ENCODE measurements at places on chromosomes 6 and 20.

DNA sequence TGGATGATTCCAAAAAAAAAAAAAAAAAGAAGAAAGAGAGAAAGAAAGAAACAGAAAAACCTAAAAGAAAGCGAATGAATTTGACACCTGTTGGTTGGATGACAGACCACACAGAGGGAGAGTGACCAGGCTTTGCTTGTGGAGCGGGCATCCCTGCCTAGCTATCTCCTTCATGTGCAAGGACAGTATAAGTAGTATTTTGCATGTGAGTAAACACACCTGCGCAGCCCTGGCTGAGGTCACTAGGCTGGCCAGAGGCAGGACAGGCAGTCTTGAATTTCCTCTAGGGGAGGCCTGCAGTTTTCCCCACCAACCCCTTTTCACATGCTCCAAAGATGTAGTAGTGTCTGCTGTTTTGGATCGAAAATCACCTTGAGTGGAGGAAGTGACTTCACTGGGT lies 126.4 kb downstream of the CCDC170 start:
- no peak for DNase-seq

DNA sequence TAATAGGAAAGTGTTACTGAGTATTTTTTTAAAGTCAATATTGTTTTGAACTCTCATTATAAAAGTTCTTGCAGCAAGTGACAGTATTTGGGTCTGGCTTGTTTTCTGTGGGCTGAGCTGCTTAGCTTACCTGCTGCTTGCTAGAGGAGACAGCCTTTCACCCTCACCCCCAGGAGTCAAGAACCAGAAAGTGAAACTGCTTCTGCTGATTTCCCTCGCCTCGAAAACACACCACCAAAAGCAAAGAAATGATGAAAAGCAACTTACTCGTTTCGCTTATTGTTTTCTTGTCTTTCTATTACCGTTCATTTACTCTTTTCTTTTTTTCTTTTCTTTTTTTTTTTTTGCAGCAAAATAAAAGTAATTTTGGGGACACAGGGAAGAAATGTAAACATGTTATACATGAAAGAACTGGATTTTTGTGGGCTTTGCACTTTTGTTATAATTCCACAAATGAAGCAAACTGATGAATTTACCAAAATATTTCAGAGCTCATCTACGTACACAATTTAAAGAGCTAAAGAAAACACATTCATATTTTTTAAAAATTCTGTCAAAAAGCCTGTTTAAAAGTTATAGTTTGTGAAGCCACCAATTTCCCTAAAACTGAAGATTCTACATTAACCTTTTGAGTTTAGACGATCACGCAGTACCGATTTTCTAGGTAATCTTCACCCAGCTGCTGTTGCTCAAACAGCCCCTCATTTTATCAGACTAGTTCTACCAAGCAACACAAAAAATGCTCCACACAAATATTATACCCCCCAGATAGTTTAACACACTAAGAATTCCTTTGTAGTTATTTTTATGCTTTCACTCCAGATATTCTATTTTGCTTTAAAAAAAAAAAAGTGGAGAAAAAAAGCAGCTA lies 1.7 kb downstream of the SCML4 start:
- no peak for DNase-seq

DNA sequence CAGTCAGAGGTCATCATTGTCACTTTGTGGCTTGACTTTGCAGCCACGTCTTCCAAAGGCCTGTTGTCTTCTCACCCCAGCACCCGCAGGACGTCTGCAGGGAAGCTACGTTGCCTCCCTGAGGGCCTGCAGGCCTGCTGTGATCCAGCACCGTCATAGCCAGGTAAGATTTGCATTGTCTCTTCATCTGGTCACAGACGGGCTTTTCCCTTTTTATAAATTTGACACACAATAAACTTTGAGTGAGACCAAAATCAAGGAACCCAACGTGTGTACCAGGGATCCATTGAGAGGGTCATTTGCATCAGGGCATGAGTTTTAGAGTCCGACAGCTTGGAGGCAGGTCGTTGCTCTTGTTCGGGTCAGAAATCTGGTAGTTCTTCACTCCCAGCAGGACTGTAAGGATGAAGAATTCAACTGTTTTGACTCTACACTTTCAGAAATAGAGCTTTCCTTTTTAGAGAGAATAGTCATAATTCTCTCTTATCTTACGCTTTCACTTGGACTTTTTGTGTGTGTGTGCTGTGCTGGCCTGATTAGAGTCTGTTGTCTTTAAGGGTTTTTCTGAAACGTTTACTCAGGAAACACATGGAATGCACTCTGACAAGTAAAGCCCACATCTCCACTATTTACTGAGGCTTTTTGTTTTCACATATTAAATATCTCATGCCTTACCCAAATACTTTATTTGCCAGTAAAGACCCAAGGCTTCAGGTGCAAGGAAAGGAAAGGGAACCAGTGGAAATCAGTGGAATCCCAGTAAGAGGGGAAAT lies 177.2 kb upstream of the TAB2 start:
- DNase-seq, result no peak

GRCh38 chr6:111739257-111739696 lies 133.6 kb upstream of the TRAF3IP2 start:
- no peak for DNase-seq

DNA sequence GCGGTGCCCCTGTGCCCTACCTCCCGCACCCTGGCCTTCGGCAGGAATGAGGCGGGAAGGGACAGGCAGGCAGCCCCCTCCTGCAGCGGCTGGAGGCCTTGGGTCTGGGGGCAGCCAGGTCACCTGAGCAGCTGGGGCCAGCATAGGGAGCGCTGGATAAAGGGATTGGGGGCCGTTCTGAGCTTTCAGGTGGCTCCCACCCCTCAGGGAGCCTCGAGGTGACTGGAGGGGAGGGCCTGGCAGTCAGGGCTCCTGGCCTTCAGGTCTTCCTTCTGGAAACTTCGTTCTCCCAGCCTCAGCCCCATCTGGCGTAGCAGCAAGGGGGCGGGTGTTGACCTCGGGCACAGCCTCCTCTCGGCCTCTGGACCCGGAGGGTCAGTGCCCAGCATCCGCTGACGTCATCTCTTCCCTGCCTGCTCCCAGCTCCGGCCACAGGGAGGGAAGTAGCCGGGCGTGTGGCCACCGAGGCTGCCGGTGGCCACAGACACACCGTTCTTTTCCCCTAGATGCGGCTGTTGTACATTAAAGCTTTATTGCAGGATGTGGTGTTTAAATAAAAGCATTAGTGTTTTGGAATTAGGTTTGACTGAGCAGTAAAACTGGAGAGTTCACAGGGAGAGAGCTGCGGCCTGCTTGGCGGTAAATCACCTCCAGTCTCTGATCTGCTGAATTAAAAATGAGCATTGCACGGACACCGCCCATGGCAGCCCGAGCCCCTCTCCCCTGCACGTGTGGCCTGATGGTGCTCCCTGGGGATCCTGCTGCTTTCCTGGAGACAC lies 80.0 kb upstream of the GATA5 start:
- no peak for DNase-seq

- DNase-seq, result no peak
Observed at GRCh38 chr6:53441035-53441493, 92.3 kb upstream of the ELOVL5 start.

DNA sequence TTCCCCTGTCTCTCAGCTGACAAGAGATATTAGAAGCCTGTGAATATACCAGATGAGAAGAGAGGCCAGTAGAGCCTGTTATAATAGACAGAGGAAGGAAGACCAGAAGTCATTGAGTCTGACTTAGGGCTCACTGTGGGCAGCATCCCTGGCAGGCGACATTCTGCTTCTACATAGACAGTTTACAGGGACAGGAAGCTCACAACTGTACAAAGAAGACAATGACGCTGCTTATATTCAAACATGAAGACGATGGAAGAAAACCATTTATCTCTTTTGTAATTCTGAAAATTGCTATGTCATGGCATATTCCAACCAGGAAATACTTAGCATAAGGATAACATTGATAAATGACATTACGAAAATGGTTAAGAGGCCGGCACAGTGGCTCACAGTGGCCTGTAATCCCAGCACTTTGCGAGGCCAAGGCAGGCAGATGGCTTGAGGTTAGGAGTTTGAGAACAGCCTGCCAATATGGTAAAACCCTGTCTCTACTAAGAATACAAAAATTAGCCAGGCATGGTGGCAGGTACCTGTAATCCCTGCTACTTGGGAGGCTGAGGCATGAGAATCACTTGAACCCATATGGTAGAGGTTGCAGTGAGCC lies 170.9 kb downstream of the UBE3D start:
- no peak for DNase-seq

- DNase-seq, result no peak
Observed at GRCh38 chr20:63274381-63275228, 2.0 kb downstream of the ARFGAP1 start.

DNA sequence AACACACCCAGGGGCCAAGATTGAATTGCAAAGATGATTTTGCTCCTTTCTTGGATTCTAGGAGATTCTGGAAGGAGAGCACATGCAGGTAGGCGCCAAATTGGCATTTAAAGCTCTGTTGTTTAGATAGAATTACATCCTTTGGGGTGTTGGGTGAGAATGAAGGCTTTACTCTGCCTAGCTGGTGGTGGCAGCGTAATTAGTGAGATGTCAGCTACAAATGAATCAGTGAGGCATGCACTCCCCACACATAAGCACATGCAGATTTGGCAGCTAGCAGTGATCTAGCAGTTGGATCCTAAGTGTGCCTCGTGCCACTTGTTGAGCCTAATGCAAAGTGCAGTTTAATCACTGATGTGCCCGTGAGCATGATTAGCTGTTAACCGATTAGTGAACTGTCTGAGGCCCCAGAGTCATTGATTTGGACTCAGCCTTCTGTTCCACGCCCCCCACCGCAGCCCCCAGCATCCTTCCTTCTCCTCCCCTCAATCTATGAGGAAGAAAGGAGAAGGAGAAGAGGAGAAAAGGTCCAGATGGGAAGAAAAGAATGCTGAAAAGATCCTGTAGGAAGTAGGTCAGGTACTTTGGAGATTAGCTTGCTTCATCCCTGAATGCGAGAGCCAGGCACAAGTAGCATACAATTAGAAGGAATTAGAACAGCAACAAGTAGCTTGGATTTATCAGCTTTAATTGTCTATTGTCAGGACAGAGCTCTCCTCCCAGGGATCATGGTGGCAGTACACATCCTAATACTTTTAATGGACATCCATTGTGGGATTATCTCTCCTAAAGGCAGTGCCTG lies 6.0 kb upstream of the PRDM1 start:
- DNase-seq, result peak; percentile 12

- DNase-seq, result no peak
Observed at GRCh38 chr20:17762243-17762872, 62.6 kb downstream of the BANF2 start.

DNA sequence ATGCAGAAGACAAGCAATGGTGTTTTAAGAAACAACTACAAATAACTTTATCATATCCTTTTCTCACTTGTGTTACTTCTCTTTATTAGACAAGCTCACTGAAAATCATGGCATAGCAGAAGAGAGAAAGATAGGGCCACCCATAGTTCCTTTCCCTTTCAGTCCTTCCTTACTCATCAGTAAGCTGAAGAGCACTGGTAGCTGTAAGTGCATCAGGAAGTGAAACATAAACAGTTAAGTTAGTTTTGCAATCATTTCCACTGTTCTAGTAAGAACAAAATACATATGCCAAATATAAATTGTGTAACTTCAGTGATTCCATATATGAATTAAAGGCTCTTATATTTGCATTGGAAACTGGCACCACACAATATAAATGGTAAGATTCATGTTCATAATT lies 220.1 kb downstream of the HACE1 start:
- DNase-seq, result no peak

DNA sequence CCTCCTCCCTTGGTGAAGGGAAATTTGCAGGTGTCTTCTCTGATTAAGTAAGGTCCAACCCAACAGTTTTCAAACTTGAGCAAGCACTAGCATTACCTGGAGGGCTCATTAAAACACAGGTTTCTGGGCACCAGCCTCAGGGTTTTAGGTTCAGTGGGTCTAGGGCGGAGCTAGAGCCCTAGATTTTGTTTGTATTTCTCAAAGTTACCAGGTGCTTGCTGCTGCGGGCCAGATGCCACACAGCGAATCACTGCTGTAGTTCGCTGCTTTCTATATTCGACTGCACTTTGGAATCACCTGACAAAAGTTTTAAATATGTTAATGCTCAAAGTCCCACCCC lies 869 bp downstream of the COL21A1 start:
- DNase-seq, result no peak

DNA sequence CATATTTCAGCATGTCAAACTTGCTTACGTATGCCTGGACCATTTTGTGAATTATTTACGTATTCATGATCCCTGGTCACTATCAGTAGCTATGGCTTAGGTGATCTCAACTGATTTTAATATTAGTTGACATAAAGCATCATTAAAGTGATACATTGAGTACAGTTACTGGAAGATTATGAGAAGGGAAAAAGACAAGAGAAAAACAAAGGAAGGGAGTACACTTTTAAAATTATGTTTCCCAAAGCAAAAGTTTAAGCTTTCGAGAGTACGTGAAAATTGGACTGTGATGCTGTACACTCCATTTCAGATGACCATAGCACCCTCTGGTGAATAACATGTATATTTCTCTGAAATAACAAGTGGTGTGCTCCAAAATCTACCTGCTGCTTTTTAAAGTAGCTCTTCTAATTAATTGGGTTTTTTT lies 215.0 kb upstream of the HSF2 start:
- DNase-seq, result no peak

- no peak for DNase-seq
Observed at GRCh38 chr6:168852376-168852884, 401.2 kb downstream of the THBS2 start.

DNA sequence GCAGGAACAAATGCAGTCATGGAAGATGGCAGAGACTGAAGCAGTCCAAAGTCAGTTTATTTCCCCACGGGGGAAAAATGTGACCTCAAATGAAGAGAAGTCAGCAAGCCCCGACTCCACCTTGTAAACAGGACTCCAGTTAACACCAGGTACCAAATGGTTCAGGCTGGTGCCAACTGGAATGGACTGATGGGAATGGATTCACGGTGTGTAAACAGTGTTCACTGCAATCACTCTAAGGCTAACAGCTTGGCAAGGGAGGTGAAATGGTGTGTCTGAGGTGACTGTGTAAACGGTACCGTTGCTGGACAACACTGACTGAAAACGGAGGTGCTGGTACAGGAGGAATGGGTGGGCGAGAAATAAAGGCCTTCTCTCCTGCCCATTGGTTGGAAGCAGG lies 12.0 kb downstream of the PLAGL2 start:
- DNase-seq, result no peak

DNA sequence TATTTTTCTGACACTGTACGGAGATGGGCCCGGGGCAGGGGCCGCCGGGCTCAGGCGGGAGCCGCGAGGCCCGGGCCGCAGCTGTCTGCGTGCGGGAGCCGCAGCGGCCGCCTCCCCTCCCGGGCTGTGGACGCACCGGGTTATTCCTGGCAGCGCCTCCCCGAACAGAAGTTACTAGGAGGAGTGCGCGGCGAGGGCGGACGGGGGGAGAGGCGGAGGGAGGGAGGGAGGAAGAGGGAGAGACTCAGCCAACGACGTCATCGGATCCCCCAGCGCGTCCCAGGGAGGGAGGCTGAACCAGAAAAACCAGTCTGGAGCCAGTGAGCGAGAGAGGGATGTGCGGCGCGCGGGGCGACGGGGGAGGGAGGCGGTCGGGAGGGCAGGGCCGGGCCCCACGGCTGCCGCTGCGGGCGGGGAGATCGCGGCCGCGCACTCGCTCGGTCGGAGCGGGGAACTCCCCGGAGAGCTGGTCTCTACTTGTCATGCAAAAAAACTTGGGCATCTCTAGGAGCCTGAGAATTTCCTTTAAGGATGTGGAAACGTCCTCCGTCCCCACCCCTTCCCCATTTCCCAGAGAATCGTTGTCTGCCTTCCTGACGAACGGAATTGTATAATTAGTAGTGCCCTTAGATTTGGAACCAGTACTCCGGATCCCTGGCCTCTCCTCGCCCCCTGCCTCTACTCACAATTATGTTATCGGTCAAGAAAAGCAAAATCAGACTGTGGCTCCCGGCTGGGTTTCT lies 1.4 kb upstream of the HIVEP2 start:
- DNase-seq, result peak; percentile 83

GRCh38 chr6:24274441-24275083 lies 83.3 kb downstream of the DCDC2 start:
- no peak for DNase-seq
